Tongue (tissue), 3 donors: ENCODE measurements at places on chromosomes 12 and 14.

- DNase-seq = peak; percentile 51
Observed at GRCh38 chr12:93167841-93168492, 209.8 kb upstream of the NUDT4 start.

- DNase-seq = peak; percentile 92
Observed at GRCh38 chr12:117367006-117367638, 5.7 kb upstream of the NOS1 start.

- no peak for DNase-seq
Observed at GRCh38 chr12:114672817-114673168, 11.2 kb downstream of the TBX3 start.

- no peak for DNase-seq
Observed at GRCh38 chr14:68552075-68552474, 240.8 kb downstream of the ZFP36L1 start.

DNA sequence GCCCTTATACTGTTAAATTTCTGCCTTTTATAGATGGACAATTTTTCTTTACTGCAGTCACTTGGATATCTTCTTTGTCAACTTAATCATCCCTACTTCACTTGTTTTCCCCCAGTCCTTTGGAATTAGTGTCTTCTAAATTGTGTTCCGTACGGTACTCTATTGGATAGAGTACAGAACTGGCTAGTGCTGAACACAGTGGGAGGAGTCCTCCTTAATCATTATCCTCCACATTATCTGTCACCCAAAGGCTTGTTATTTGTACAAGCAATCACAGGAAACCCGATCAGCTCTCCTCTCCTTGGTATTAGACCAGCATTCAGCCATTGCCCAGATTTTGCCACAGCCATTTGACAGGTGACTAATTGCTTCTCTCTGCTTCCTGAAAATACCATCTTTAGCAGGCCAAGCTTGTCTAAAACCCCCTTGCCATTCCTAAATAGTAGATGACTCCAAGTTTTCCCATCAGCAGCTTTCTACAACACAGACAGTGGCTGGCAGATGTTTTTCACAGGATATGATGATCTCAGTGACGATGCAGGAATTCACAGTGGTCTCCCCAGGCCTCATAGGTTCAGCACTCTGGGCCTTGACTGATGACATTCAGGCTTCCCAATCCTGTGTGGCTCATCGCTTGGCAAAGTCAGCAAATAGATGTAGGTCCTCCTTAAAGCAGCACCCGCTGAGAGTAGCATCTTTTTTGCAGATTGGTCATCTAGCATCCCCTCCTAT, 216.0 kb upstream of the RGS6 start:
- no peak for DNase-seq

DNA sequence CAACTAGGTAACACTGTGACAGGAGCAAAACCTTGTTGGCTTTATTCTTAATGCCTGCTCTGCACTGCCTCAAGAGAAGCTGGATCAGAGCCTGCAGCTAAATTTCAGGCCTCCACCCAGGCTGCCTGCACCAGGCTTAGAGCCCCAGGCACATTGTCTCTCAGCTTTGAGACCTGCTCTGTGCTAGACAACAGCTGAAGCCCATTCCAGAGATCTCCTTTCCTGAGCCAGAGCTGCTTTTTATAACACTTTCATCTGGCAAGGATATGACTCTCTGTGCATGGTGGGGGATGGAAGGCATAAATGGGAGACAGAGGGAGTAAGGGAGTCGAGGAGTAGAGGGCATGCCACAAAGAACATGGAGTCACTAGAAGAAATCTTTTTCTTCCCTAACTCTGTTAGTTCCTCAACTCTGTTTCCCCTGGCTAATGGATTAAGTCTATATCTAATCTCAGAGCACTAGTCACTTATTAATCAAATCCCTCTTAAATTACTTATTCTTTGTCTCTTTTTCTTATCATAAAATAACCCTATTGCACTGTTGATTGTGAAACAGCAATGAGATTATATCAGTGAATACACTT, 27.1 kb upstream of the LUM start:
- DNase-seq = peak; percentile 71

GRCh38 chr14:68195126-68195525, 375.5 kb downstream of the RAD51B start:
- peak; percentile 45 for DNase-seq

DNA sequence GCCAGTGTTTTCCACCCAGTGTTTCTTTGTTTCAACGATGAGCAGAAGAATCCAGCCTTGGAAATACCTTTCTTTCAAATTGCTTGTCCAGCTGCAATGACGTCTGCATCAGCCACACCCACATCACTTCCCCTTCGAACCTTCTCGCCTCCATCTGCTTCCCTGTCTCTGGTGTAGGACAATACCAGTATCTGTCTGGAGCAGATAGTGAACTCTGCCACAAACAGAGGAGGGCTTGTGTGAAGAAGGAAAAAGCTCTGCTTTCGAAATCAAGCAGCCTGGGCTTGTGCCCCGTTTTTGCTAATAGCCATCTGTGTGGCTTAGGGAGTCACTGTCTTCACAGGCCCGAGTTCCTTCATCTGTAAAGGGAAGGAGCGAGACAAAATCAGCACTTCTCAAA, 415.4 kb downstream of the ZFP36L1 start:
- peak; percentile 76 for DNase-seq

GRCh38 chr14:65006261-65006721, 19.6 kb downstream of the FNTB start:
- no peak for DNase-seq

DNA sequence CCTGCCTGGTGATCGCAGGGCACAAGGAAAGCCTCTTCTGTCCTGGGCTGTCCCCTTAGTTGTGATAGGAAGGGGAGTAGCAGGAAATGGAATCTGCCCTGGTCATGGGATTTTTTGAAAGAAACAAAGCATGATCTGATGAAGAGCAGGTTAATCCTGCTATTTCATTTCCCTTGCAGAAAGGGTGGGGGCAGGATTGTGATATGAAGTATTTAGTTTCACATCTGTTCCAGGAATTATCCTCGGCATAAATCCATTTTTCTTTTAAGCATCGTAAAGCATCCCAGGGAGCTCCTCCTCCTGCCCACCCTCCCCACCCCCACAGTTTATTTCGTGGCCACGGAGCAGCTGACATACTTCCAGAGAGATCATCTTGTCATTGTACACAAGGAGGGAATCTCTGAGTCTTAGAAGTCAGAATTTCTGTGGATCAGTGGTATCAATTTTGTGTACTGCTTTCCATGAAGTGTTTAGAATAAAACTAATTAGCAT, 53.1 kb downstream of the TGFB3 start:
- DNase-seq = peak; percentile 72

- no peak for DNase-seq
Observed at GRCh38 chr12:120168337-120168736, 26.2 kb downstream of the GCN1 start.

- no peak for DNase-seq
Observed at GRCh38 chr14:38143659-38144505, 63.8 kb upstream of the SSTR1 start.

DNA sequence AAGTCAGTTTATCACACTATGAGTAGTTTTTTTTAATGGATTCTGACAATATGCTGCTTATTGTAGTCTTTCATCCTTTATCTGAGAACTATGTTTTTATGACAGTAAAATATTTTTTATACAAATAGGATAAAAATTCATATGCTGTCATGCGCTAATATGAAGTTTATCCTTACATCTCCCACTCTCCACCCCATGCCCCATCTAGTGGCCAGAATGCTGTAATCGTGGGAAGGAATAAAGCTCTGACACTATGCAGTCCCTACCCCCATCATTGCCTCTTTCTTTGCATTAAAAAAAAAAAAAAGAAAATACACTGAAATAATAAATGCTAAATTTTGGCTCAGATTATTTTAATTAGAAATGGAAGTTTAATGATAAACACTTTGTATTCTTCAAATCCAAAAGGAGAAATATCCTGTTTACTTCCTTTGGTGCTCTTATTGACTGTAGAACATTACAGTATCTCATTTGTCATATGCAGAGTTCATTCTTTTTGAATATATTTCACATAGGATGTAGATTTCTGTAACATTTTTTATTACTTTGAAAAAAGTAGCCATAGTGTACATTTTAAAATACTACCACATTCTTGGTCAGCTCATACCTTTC, 145.9 kb upstream of the SLCO1C1 start:
- DNase-seq = peak; percentile 42

DNA sequence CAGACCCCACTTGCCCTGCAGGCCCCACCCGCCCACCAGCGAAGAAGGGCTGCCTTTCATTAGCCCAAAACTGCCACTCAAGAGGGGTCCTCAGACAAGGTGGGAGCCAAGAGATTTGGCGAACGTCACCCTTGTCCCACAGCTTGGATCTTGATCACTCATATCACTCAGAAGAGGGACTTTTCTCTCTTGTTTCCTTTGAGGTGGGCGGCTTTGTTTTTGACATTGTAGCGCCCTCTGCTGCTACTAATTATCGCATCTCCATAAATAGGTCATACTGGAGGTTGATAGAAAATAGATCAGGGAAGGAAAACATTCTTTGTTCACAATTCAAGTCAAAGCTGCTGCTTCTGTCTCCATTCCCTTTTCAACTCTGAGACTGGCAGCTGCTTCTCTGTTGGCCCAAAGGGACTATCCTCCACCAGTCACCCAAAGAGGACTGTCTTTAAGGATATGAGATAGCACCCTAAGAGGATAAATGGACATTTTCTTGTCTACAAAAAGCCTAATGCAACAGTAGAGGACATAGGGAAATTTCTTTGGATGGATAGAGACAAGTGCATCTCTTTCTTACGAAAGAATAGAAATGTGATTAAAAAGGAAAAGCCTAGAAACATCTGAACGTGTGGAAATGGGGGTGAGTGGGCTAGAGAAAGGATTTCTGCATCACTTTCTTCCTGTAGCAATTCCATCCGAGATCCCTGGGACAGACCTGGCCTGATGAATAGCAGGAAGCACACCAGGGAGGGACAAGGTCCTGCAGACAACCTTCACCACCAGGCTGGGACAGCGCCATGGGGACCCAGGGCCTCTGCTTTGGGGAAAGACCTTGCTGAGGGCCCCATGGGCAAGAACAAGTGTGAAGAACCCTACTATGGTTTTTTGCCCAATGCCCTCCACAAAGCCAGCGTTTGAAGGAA, 115.8 kb downstream of the DAD1 start:
- peak; percentile 72 for DNase-seq

- no peak for DNase-seq
Observed at GRCh38 chr12:19212245-19212644, 82.7 kb downstream of the PLEKHA5 start.

DNA sequence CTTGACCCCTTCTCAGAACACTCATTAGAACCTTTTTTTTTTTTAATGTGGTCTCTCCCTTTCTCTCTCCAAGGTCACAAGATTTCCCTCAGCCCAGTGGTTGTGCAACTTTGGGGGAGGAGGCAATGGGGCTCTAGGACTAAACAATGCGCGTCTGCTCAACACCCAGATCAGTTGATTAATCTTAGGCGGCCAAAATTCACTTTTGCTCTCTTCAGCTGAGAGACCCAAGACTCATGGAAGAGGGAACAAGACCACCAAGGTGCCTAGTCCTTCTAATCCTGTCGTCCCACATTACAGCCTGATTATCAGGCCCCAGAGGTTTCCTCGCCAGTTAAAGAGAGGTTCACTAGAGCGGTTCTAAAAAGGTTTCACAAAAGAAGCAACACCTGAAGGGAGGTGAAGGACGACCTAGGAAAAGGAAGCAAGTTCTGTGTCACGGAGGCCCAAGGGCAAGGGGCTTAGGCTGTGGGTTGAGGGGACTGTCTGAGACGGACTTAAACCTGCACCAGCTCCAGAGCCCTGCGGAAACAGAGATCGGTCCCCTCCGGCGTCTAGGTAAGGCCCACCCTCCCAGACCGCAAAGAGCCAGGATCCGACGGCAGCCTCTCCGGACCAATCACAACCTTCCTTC, 824 bp upstream of the TARBP2 start:
- DNase-seq = peak; percentile 51

DNA sequence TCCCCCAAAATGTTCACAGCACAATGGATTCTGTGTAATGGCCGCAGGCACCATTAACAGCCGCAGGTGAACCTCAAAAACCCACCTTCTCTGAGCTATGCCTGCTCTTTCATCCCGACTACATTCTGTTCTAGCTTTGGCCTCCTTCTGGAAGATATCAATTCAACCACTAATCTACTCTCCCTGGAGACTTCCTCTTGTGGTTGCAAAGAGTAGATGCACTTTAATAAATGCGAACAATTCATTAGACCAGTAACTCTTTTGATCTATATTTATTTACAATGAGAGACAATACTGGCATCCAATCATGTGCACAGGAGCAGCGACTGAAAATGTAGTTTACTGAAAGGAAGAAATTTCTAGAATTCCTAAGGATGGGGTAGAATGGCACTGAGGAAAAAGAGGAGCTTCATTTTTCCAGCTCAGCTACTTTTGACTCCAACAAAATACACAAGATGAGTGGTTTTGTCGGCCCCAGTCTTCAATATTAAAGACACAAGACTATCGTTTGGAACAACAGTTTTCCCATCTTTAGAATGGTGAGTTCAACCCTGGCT, 5.3 kb downstream of the GRIN2B start:
- no peak for DNase-seq

DNA sequence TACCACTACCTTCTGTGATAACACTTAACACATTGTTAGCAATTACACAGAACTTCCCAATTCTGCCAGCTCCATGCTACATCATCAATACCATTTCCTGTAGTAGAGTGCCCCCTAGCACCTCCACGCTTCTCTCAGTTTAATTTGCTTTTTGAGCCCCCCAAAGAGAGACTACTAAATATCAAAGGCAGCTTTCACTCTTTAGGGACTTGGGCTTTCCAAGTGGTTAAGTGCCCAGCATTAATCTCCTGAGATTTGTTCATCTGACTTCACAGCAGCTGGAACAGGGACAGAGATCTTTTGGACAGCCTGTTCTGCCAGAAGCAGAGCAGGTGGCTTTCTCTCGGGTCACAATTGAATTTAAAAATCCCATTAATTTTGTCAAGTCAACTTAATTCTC, 954.9 kb downstream of the DIO2 start:
- peak; percentile 72 for DNase-seq

DNA sequence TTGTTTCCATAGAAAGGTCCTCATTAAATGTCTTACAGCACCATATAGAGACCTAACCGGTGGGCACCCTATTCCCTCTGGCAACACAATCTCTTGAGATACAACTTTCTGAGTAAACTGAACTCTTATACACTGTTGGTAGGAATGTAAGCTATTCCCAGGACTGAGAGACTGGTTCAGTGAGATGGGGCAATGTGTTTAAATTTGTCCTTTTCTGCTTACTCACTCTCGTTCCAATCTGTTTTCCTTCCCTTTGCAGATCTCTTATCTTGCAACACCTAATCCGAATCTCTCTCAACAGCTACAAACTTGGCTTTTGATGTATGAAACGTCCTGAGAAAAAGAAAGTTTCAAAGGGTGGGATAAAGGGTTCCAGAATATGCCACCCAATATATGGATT, 26.1 kb upstream of the ETV6 start:
- DNase-seq = no peak

DNA sequence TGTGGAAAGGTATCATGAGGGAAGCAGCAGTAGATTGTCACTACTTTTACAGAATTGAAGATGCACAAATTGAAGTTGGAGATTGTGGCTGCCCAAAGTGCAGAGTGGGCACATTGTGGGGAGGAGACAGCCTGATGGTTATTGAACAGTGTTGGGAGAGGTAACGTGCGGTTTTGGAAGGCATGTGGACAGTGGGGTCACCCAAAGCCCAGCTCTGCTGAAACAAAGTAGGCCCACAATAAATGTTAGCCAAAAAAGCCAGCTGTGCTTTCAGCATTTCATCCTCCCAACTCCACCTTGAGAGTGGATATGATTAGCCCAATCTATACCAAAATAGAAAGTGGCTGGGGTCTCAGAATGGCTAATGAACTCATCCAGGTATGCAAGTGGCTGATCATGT, 96.7 kb downstream of the TMX1 start:
- no peak for DNase-seq

GRCh38 chr12:120228291-120229070, 27.6 kb upstream of the RPLP0 start:
- peak; percentile 94 for DNase-seq

- DNase-seq = peak; percentile 55
Observed at GRCh38 chr12:71216725-71217579, 59.2 kb upstream of the TSPAN8 start.
